Hepatic stellate cell (primary cell): ENCODE measurements at places on chromosomes 7 and 10.

DNA sequence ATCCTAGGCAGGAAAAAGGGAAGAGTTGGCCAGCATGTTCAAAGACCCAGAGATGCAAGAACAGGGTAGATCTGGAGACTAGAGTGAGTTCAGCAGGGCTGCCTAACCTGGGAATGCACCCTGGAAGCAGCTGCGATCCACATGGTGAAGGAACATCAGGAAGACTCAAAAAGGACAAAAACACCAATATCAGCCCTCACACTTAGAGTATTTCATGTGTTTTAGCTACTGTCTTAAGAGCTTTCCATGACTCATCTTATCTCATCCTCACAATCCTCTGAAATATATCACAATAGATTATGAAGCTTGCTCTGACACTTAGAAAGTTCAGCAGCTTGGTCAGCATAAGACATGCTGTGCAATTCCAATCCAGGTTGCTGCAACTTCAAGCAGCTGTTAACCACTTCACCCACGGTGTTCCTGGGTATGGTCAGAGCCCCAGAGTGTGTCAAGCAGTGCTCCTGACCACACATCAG, 380.9 kb downstream of the PARD3 start:
- peak; percentile 4 for DNase-seq

DNA sequence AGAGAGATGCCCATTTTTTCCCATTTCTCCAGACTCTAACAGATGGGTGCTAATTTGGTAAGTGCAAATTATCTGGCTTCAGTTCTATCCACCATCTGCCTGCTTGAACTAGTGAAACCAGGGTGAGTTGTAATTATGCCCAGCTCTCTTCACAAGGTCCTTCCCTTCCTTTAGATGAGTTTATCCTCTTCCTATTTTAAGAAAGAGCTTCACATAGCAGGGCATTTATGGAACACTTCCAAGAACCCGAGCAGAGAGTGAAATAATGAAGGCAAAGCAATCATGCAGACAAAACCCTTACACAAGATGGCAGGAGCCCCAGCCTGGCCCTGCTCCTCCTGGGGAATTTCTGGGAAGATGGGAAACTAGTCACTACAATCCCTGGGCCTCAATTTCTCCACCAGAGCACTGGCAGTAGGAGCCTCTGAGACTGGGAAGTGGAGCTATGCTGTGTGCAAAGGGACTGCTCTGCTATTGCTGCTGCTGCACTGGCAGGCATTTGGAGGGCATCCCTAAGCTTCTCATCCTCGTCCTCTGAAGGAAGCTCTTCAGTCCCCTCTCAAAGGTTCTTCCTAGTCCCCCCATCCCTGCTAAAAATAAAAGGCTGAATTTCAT, 33.7 kb upstream of the PLXNA4 start:
- no peak for DNase-seq

- DNase-seq = peak; percentile 90
Measured at GRCh38 chr7:91264046-91264923, at the start of gene FZD1. Gene FZD1, plus strand, starts transcription at chr7:91264433. Its CDS starts 448 bp downstream, at chr7:91264881.

DNA sequence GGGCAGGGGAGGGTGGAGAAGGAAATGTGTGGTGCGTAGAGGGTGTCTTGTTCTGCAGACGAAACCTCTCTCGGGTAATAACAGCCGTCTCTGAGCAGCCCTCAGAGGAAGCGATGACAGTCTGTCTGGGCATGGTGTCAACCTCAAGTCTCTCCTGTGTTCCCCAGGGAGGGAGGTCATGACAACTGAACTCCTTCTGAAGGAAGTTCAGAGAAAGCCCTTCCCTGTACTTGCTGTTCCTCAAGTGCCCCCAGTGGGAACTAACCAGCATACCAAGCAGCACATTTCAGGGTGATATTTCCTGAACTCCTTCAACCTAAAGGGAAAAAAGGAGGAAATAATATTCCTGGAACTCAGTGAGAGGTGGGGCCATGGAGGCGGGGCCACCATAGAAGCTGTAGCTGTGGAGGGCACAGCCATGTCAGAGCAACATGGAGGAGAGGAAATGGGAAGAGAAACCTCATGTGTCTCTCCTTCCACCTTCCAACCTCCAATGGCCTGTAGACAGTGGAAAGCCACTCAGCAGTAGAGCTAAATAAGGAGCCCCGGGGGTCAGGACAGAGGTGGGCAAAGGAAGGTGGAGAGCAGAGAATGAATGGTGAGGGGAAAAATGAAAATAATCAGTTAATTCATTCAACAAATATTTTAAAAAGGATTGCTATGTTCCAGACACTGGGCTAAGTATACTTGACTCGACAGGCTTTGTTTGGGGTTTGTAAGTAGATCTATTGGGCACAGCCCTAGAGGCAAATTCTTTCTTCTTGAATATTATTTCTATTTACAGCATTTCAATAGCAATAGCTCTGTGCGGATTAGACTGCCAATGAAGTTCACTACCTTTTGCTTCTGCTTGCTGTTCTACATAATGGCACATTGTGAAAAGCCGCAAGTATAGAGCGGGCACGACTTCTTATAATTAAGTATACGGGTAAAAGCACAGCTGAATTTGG, 61.0 kb upstream of the AOAH start:
- DNase-seq = no peak

GRCh38 chr7:102205915-102206314, 80.8 kb upstream of the SH2B2 start:
- DNase-seq = no peak

DNA sequence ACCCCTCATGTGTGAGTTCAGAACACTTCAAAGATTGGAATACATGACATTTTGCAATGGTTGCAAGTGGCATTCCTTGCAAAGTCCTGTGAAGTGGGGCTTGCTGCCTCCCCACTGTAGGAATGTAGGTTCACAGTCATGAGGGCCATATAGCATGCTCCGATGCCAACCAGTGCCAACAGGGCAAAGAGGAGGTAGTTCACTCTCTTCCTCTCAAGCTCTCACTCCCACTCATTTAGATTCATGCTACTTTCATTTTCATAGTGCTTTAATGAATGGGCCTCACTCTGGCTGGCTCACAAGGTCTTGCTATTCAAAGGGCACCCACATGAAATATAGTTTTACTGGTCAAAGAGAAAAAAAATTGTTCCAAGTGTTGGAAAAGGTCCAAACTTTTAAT, 169.9 kb upstream of the AOAH start:
- DNase-seq = no peak

- DNase-seq = no peak
Measured at GRCh38 chr10:34539533-34540315, 275.4 kb downstream of the PARD3 start.

- DNase-seq = no peak
Measured at GRCh38 chr7:132397070-132397469, 179.2 kb downstream of the PLXNA4 start.

- no peak for DNase-seq
Measured at GRCh38 chr7:111076205-111076604, 14.7 kb upstream of the LRRN3 start.

- DNase-seq = no peak
Measured at GRCh38 chr10:13840036-13840435, 253.3 kb downstream of the PRPF18 start.

DNA sequence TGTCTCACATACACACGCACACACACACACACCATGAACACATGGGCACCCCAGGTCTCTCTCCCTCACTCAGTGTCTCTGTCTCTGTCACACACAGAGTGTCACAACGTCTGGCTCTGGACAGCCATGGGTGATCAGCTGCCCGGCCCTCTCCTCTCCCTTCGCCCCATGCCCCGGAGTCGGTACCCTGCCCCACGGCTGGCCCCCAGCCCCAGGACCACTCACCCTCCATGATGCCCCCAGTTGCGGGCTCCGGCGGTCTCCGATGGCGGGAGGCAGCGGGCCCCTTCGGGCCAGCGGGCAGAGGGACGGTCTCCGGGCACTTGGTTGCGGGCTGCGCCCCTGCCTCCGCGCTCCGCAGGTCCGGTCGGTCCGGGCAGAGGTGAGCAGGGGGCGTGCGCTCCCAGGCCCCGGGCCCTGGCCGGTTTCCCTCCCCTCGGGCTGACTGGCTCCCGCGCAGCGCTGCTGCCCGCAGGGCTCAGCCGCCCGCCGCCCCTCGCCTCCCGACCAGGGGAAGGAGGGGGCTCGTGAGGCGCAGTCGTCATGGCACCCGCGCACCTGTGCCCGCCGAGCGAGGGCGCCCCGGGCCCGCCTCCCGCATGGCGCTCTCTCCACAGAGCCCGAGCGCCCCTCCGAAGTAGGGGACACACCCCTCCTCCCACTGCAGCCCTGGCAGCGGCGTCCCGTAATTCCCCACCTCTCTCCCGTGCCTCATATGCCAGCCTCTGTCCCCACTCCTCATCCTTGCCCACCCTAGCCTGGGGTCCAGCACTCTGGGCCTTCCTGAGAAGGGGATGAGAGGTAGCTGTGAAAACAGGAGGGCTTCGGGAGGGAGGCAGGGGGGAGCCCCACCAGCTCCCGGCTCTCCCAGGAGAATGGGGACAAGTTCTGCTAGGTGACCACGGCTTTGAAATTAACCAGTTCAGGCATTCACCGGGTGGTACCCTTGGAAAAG, at the start of gene NPFFR1:
NPFFR1 (minus strand) TSS at position 560 of the 955 bp plus-strand sequence; CDS start at position 232, 328 bp downstream.
- DNase-seq = no peak

GRCh38 chr10:118823256-118823907, 68.6 kb upstream of the CACUL1 start:
- no peak for DNase-seq

DNA sequence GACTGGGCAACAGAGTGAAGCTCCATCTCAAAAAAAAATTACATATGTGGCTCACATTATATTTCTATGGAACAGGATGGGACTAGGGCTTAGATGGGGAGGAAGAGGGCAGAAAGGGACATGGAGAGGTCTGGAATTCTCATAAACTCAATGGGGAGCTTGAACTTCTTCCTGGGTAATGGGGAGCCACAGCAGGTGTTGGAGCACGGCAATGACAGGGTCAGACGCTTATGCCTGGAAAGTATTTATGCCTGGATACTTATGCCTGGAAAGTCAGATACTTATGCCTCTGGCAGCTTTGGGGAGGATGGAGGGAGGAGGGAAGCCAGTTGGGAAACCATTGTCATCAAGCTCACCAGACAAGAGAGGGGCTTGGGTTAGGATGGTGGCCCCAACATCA, 36.8 kb downstream of the TMEM130 start:
- DNase-seq = no peak

GRCh38 chr10:97825020-97825760, 24.5 kb upstream of the GOLGA7B start:
- no peak for DNase-seq

- no peak for DNase-seq
Measured at GRCh38 chr10:50533296-50533695, 90.5 kb downstream of the SGMS1 start.

- no peak for DNase-seq
Measured at GRCh38 chr7:128417071-128417470, 7.3 kb upstream of the IMPDH1 start.

DNA sequence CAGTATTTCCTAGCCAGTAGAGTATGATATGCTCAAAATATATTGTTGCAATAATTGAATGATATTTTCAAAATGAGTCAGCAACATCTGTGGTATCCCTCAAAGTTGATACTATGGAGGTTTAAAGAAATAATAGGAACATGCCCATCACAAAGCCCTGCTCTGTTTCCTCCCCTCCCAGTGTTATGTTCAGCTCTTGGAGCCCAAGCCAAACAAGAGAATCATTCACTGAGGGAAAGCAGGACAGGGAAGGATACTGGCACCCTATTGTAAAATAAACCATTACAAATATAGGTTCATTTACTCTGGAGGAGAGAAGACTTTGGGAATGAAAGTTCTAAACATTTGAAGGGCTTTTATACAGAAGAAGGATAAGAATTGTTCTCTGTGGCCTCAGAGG, 37.6 kb downstream of the SORCS3 start:
- no peak for DNase-seq

DNA sequence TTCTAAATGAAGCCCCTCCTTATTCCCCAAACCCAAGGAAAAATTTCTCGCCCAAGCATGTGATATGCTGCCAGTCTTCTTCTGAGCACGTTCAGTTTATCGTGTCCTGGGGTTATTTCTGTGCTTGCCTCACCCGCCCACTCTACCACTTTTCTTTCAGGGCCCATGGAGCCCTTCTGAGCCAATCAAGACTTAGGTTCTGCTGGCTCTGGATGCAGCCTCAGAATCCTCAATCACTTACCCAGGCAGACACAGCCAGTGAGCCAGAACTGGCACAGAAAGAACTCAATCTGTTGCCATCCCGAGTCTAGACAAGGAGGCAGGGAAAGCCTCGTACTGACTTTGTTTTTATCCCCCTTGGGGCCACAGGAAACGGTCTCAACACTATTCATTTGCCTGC, 34.2 kb upstream of the C10orf90 start:
- no peak for DNase-seq

- DNase-seq = no peak
Measured at GRCh38 chr7:17104419-17104818, 194.0 kb upstream of the AHR start.

DNA sequence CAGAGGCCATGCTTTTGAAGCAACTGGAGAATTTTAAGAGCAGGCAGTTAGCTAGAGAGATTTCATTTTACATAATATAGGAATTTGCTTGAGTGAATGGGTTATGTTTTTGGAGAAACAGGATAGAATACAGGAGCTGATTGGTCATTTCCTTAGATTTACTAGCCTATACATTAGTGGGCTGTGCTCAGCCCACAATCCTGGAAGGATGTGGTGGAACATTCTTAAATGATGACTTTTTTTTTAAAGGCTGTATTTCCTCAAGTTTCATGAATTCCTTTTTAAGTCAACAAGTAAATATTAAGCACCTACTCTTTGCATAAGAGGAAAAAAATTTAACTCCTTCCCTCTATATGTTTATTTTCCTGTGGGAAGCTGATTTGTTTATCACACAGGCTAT, 314.4 kb upstream of the BMPER start:
- DNase-seq = peak; percentile 1

- DNase-seq = no peak
Measured at GRCh38 chr10:50604049-50604640, 19.6 kb downstream of the SGMS1 start.

GRCh38 chr7:134184767-134185166, 57.6 kb downstream of the LRGUK start:
- DNase-seq = no peak

- no peak for DNase-seq
Measured at GRCh38 chr7:104775531-104775930, 238.5 kb upstream of the KMT2E start.

DNA sequence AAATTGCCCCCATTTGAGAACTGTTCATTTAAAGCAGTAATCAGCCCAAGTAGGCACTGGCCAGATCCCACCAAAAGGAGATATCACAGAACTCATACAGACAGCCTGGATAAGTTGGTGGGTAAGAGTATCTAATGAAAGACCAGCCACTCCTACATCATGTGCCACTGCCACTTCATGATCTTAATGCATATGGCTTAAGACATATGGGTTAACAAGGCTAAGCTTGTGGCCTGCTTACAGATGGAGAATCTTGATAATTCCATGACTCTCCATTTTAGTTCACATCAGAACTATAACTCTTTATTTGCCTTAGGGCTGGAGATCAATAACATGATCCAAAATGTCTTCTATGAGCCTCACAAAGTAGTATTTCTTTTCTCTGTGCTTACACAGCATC, 6.8 kb upstream of the IFIT1B start:
- DNase-seq = no peak

- no peak for DNase-seq
Measured at GRCh38 chr7:101858437-101859385, 41.3 kb downstream of the CUX1 start.

DNA sequence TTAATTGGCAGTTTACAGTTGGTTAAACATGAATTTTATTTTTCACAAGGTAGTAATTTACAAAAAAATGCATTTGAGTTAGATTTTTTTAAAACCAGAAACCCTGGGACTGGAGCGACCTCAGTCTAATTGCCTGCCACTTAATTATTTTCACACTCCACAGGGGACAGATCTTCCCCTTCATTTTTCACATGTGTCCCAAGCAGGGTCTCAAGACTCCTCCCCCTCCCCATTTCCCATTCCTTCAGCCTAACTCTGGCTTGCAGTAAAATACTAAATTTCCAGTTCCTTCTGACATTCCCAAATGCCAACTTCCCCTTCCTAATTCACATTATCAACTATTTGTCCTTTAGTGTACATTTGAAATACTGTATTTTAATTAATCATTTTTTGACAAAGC, 948 bp downstream of the ZNF138 start:
- no peak for DNase-seq
